Iris pigment epithelial cell (primary cell): ENCODE measurements at places on chromosomes 5 and 9.

GRCh38 chr5:74257060-74257527 lies 383.4 kb downstream of the ENC1 start:
- DNase-seq = no peak

GRCh38 chr5:37738057-37738691 lies 101.7 kb downstream of the GDNF start:
- peak; percentile 97 for DNase-seq

DNA sequence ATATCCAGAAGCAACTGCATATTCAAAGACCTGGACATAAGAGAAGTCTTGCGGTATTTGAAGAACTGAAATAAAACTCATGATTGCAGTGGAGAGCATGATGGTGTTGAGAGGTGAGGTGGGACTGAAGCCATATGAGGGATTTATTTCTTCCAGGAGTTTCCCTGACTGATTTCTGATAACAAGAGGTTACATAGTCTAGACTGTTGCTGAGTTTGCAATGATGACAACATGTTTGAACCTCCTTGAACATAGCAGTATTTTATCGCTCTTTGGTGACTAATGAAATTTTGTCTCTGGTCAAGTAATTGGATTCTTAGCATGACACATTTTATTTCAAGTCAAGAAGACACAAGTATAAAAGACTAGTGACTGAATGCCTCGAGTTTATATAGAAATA lies 61.8 kb downstream of the ACTBL2 start:
- DNase-seq = no peak

DNA sequence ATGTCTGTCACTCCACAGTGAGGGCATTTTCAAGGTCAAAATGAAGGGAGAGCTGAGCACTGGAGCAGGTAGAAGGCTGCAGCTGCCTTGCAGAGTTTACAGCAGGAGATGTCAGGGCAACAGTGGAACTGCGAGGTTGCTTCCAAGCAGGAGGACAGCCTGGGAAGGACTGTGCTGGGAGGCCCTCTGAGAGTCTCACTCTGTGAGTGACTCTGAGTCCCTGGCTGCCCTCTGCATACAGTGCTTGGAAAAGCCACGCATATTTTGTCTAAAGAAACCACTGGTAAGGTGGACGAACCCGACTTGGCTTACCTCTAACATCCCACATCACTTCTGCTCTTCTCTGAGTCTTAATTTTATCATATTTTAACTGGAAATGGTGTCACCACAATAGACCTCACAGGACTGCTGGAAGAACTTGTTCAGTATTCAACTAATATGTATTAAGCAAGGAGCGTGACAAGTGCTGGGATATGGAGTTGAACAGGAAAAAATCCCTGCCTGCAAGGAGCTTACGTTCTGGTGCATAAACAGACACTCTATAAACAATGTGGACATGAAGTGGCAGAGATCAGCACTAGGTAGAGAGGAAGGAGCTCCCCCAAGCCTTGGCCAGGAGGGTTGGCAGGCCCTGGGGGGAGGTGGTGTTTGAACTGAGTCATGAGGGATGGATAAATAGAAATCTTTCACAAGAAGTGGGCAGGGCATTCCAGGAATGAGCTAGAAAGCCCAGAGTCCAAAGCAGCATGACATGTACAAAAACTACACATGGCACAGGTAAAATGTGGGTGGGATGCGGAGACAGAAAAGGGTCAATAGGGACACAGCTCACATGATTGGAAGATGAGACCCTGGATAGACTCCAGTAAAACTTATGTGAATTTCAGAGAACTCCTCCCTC lies 64.0 kb upstream of the FOXE1 start:
- peak; percentile 18 for DNase-seq

GRCh38 chr9:4923141-4923540 lies 61.9 kb upstream of the JAK2 start:
- no peak for DNase-seq
